Dorsolateral prefrontal cortex (tissue), 122 donors: ENCODE measurements at places on chromosomes 13 and 19. TPM values are rescaled to one million over a fixed set of nuclear protein-coding genes. Genes with fewer than 3 reads are reported as not detected.

ZNF699 gene
- total RNA-seq, result 7.0 TPM

MAP4K1 gene
- total RNA-seq, result 5.7 TPM

- DNase-seq, result no peak
These were observed 8.4 kb downstream of the CEACAM21 start for GRCh38 chr19:41584260-41584810.

DNA sequence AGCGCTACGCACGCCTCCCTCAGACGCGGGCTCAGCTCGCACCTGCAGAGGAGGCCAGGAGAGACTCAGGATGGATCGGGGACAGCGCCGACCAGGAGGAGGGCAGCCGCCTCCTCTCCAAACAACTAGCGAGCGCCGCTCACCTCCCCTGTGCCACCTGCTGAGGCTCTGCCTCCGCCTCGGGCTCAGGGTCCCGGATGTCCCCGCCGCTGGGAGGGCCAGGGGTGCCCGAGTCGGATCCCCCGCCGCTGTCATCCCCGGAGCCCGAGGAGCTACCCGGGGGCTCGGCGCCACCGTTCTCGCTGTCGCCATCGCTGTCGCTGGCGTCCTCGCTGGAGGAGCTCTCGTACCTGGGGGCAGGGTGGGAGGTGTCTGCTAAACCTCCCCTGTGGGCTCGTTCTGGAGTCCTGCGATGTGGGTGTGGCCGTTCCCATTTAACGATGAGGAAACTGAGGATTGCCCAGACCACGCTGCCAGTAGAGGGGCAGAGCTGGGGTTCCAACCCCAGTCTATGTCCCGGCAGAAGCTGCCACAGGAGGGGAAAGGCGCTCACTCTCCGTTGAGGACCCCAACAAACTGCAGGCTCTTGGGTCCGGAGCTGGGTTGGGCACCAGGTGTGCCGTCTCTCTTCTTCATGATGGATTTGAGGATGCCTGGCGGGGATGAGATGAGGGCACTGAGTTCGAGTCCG, 9.2 kb downstream of the KANK3 start:
- DNase-seq, result no peak

GRCh38 chr13:101880581-101880980, 428.1 kb downstream of the ITGBL1 start:
- no peak for DNase-seq

DNA sequence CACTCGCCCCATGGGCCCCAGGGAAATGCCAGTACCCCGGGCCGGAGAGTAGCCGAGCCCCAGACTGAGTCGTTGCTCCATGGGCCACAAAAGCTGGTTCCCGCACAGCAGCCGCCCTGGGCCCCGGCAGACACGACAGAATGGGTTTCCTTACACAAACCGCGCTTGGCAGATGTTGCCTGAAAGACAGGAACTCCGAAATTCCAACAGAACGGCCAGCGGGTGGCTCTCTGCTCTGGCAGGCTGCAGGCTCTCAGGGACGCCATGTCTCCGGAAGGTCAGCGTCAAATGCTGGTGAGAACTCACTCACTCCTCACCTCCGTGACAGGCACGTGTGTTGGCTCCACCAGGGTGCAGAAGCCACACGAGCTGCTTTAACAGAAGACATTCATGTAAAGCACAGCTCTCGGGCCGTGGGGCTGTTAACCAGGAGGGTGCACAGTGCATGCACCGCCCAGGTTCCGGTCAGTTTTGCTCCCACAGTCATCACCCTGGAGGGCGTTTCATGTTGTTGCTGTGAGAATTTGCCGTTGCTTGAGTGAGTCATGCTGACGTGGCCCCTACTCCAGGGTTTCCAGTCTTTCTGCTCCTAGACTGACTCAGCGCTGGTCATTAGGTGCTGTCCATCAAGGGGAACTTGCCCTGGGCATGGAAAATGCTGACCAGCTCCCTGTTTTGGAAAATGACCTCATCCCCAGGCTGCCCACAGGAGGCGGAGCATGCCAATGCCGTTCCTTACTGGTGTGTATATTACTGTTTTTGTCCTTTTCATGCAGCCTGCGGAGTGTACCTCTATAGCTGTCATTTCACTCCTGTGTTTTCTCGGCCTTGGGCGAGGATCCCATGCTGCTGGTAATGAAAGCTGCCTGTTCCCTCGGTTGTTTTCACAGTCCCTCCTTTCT, 44.8 kb downstream of the ANKRD10 start:
- DNase-seq, result peak; percentile 17

SIAH3 gene
- 4.2 TPM for total RNA-seq

DNA sequence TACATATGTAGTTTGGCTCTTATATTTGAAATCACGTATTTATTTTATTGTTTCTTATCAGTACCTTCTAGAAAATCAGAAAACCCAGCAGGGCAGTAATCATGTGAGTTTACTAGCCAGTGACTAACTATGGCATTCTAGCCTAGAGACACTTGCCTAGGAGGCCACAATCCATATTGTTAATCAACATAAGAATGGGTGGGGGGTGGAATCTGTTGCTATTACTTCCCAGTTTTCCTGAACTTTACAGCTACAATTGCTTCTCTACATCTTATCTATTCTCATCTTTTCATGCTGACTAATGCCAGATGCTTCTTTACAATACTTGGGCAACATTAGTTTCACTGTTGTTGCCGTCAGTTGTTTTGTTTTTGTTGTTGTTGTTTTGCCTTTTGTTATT, 18.7 kb upstream of the ATXN8OS start:
- no peak for DNase-seq
